ENCODE measurements at places on chromosomes 16 and 17.

GRCh38 chr16:81528256-81528655, 83.6 kb downstream of the CMIP start:
- DNase-seq: no peak

DNA sequence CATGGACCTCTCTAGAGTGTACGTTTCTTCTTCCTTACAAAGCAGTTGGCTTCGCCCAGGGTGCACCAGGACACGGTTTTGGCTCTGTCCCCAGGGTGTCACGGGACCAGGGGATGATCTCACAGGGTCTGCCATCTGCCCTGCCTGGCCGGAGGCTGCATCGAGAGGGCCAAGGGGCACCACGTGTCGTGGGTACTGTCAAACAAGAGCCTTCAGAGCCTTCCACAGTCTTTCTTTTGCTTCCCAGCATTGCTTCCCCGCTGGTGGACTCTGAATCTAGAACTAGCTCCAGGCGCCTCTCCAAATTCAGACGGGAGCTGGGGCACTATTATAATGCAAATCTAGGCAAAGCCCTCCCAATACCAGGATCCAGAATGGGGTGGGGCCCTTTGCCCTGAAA, 47.9 kb downstream of the MAPT start:
- DNase-seq: no peak

- no peak for DNase-seq
Observed at GRCh38 chr17:21463779-21464407, 87.7 kb downstream of the KCNJ12 start.

DNA sequence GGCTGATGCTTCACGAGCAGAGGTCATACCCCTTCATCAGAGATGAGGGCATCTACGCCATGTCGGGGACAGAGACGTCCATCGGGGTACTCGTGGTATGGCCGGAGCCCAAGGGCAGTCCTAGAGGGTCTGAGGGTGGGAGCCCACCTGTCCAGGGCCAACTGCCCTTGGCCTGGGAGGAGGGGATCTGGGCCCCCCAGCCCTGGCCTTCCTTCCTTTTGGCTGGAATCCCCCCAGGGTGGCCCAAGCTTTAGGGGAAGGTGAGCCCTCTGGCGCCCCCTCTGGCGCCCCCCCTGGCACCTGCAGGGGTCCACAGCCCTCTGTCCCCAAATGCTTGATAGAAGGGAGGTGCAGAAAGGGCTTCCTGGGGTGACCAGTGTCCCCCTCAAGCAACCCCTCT, 69.3 kb downstream of the SCNN1B start:
- DNase-seq: no peak

- DNase-seq: no peak
Observed at GRCh38 chr17:6173653-6174052, 103.5 kb downstream of the WSCD1 start.

DNA sequence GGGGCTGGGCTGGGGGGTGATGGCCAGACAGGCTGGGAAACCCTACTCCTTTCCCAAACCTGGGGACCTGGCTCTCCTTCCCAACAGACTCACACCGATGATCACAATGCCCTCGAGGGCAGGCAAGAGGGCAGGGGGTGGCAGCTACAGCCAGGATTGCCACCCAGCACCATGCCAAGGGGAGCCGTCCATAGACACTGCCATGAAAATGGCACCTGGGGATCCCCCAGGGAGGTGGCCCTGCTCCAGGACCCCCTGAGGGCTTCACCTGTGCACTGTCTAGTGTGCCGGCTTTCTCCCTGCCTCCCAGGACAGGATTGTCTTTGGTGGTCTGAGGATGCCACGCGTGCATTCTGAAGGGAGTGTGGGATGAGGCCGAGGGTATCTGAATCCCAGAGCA, 24.6 kb downstream of the RPH3AL start:
- DNase-seq: no peak

DNA sequence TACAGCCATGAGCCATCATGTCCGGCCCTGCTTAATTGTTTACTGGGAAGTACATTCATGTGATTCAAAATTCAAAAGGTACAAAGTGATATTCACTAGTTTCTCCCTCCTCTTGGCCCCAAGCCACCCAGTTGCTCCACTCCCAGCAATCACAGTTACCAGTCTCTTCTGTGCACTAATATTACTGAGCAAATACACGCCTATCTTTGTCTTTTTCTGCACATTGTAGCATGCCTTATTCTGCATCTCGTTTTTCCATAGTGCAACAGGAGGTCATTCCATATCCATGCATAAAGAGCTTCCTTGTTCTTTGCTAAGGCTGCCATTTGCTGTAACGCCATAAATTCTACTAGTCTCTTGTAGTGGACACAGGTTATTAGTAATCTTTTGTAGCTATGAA, 2.2 kb upstream of the ALOX15 start:
- no peak for DNase-seq

DNA sequence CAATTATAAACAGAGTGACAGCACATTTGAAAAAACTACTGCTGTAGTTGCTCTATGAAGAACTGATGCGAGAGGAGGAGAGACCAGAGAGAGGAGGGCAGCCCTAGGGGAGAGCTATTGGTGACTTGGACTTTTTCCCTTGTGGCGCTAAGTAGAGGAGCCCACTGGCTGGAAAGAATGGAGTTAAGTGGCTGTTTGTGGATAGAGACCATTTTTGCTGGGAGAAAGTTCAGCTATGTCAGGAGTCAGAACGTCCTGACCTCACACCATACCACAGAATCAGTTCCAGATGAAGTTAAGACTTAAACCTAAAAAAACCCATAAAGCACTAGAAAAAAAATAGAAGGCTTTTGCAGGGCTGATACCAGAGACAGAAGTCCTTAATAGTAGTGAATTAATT, 2.0 kb downstream of the POLR2A start:
- no peak for DNase-seq

DNA sequence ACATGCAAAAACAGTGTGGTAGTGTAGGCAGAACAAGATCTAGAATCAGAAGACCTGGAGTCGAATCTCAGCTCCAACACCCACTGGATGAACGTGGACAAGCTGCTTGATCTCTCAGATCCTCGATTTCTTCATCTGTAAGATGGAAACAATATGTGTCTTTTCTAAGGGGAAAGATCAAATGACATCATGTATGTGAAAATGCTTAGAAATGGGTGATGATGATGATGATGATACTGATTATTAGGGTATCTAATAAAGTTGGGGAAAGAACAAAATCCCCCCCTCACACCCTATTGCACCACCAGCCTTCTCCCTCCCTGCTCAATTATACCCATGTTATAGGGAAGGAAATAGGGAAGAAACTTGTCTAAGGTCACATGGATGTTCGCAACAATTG, 10.9 kb downstream of the DYNLL2 start:
- no peak for DNase-seq

GRCh38 chr17:40541060-40541872, 24.0 kb downstream of the CCR7 start:
- no peak for DNase-seq

GRCh38 chr17:2814481-2815341, 18.5 kb downstream of the RAP1GAP2 start:
- no peak for DNase-seq

DNA sequence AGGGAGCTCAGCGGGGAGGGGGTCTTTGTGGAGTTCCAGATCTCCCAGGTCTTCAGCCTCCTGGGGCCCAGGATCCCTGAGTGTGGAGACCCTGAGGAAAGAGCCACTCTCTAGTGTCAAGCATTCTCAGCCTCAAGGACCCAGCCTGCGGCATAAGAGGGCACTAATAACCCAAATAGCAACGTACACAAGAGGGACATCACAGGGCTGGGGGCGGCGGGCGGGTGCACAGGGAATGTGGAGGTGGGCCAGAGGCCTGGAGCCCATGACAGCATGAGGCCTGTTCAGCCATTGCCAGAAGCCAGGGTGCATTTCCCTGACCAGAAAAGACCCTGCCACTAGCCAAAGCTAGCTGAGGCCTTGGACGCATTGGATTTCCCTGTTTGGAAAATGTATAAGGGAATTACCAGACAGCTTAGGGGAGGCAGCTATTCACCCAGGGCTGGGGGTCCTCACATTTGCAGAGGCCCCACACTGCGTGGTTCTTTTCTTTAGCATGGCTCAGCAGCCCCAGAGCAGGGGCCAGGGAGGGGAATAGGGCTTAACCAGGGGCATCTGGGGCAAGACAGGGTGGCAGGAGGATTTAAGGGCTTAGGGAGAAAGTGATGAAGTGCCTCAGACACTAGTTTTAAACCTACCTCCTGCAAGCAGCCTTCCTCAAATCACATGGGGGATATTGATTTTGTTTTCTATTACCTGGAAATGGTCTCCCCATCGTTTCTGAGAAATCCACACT, 13.5 kb upstream of the ALOX15B start:
- DNase-seq: no peak

GRCh38 chr17:73187203-73187769, 5.6 kb upstream of the COG1 start:
- no peak for DNase-seq

GRCh38 chr17:14748036-14748710, 447.3 kb downstream of the HS3ST3B1 start:
- DNase-seq: no peak

GRCh38 chr17:64331931-64332493, 58.6 kb downstream of the PECAM1 start:
- DNase-seq: no peak

GRCh38 chr17:35293151-35293847, 50.4 kb downstream of the SLFN5 start:
- DNase-seq: no peak
